Skin of body (tissue), 3 donors: ENCODE measurements at places on chromosomes 6 and 20.

DNA sequence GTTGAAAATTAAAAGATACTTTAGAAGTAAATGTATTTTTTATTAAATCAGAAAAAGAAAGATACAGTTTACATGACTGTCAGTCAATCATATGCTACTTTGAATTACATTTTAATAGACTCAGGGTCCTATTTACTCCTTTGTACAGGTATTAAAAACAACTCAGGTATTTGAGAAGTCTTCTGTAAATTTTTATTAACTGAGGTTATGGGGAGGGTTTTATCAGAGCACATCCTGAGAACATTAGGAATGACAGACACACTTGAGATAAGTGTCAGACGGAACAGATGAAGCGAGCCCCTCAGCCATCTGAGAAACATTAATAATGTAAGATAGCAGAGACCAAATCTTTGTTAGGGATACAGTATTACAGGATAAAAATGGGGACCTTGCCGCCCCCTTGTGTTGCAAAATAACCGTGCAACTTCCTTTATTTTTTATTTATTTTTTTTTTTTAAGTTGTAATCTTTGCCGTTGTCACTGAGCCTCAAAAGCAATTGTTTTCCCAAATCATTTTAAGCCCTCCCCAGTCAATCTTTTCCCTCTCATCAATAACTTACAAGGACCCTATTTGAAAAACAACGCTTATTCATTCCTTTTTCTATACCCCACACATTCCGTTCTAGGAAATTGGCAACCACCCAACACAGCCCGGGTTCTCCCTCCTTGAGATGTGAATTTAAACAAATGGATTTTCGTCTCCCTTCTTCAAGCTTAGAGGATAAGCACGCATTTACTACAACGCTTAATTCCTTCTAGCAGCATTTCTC is 126.7 kb downstream of the BCAS1 start:
- peak; percentile 62 for DNase-seq

GRCh38 chr6:16964553-16965499 is 137.0 kb upstream of the STMND1 start:
- DNase-seq = peak; percentile 70

DNA sequence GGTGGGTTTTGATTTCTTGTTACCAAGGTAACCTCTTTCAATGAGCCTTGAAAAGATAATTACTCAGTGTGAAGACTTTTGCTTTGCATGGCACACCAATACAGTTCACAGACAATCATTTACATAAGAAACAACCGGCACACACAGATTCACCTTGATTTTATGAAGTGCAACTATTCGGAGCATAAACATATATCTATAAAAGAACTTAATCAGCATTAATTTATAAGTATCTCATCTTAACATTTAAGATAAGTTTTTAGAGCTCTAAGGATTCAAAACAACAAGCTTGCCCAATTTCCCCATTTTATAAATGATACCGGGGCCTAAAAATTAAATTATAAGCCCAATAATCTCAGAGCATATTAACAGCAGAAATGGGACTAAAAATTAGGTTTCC is 85.9 kb upstream of the PCSK2 start:
- DNase-seq = no peak

- DNase-seq = no peak
These were observed 91.8 kb downstream of the TMEM200A start for GRCh38 chr6:130457605-130458004.

DNA sequence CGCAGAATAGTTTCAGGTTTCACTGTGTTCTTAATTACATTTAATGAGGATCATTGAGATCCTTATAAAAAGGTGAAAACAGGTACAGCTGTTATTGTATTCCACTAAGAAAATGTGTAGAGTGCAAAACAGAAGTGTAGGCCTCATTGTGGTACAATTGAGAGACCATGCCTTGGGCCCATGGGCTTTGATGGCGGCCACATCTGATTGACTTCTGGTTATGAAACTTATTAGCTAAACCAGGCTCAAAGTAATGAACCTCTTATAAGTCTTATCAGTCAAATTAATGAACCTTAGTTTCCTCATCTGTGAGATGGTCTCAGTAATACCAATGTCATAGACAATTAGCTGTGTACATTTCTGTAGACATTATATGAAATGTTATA is 148.7 kb downstream of the ZDHHC14 start:
- no peak for DNase-seq
